ENCODE measurements at places on chromosomes 11 and 22.

DNA sequence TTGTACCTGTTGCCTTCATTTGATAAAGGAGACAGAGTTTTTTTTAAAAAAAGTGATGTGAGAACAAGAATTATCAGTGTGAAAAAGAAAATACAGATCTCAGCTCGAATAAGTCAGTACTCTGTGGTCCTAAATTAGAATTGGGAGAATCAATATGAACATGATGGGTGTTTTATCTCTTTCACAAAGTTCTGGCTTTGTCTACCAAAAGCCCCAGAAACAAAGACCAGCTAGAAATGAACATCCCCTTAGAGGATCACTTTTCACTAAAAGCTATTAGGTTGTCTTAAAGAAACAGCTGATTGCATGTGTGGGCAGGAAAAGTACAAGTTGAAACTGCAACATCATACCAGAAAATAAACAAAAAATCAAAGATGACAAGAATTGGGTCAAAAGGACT lies 8.4 kb upstream of the ST14 start:
- DNase-seq, result no peak

DNA sequence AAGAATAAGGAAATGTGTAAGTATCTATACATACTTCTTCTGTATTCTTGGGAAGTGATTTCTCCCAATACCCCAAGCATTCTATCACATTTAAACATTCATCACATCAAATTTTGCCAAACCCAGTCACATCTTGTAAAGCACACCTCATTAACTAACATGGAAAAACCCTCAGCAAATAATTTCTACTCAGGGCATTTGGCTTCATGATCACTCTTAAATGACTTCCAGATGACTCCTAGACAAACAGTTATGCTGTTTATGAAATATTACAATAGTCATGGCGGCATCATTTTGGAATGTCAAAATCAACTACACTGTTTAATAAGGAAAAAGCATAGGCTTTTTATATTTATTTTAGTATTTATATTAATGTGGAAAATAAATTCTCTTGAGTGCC lies 47.3 kb upstream of the CCDC34 start:
- DNase-seq, result no peak

GRCh38 chr11:40168414-40168813 lies 1291.0 kb downstream of the LRRC4C start:
- DNase-seq, result no peak

- peak; percentile 3 for DNase-seq
Observed at GRCh38 chr11:7533199-7534041, 19.6 kb downstream of the PPFIBP2 start.

DNA sequence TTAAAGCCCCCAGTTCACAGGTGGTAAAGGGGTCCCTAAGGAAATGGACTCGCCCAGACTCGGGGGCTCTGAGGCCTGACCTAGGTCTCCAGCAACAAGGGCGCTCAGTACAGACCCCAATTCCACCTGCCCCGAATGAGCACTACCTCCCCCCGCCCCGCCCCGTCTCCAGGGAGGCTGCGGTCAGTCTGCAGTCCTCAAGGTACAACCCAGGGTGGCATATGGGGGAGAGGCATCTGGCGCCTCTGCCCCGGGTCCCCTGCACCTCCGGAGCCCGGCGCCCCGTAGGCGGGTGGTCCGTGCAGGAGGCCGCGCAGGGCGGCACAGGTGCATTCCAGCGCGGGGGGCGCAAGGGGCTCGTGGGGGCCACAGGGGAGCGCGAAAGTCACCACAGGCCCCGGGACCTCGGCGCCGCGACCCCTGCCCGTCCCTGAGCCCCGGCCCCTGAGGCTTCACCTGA lies 361 bp downstream of the CTSD start:
- DNase-seq, result no peak

DNA sequence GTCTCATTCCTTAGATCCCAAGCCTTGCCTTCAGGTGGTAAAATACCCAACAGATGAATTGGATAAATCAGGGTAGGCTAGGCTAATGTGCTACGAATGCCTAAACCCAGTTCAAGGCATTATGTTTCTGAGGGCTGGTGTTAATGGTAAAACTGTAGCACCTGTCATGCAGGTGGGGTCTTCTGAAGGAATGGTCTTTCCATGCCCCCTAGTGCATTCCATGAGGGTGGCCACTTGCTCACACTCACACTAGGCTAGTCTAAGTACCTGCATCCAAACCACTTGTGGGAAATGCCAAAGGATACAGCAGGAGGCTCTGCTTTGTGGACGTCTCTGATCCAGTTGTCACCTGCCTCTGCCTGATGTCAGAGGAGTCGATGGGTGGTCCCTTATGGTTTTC lies 24.2 kb upstream of the UCP3 start:
- no peak for DNase-seq

DNA sequence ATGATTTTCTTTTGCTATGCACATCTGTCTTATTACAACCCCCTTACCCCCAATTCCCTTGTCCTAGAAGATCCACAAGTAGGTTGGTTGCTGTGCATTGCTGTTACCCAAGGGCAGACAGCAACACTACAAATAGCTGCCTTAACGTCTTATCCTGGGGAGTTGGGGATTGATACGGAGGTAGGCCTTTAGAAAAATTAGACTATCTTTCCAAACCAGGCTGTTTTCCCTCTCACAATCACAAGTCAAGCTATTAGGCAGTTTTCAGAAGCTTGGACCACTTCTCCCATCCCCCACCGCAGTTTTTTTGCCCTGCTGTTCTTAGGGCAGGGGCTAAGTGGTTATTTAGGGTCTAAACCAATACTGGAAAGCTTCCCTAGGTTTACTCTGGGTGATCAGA lies 2.8 kb upstream of the PHLDB1 start:
- no peak for DNase-seq

DNA sequence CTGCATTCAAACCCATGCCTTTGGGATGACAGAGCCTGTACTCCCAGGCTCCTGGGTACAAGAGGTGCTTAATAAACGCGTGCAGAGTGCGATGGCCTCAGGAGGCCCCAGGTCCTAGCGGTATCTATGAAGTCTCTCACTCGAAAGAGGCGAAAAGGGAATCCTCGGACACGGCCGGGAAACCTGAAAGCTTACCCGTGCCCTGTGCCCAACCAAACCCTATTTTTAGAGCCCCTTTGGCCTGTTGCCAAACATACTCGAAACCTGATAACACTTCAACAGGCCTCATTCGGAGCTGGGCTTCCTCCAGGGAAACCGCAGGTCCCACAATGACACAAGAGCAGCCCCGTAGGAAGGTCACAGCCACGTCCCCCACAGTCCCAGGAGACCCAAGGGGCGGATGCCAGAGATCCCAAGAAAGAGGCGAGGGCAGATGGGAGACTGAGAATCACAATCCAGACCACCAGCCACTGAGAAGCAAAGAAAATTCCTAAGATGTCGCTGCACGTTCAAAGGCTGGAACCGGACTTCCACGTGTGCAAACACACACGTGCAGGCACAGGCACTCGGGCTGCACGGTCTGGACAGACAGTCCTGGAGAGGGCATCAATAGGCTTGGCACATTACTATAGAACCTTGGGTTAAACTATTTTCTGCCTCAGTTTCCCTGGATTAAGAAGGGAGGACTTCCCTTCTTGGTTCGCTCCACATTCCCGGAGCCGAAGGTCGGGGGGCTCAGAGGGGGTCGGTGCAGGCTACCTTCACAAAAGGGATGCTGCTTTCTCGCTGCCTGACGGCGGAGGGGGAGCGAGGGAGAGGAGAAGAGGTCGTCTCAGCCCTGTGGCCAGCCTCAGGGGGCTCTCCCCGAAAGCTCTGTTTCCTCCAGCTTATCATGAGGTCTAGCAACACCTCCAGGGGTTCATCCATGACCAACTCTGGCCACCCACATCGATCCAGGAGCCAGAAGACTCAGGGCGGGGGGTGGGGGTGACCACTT lies 8.2 kb downstream of the PDGFB start:
- DNase-seq, result peak; percentile 83

GRCh38 chr22:27801202-27801615 lies 347 bp downstream of the MN1 start:
- peak; percentile 4 for DNase-seq

Data from NCI-H345 (cell line).